Smooth muscle cell of the brain vasculature (primary cell): ENCODE measurements at places on chromosomes 4 and X.

GRCh38 chr4:27062256-27062655 is 201.6 kb downstream of the STIM2 start:
- no peak for DNase-seq

- DNase-seq = no peak
These were observed 245.0 kb upstream of the GPC4 start for GRCh38 chrX:133660281-133660680.

GRCh38 chr4:26959654-26960047 is 99.0 kb downstream of the STIM2 start:
- DNase-seq = no peak

GRCh38 chrX:150094996-150095395 is 156.7 kb upstream of the EOLA2 start:
- DNase-seq = no peak

DNA sequence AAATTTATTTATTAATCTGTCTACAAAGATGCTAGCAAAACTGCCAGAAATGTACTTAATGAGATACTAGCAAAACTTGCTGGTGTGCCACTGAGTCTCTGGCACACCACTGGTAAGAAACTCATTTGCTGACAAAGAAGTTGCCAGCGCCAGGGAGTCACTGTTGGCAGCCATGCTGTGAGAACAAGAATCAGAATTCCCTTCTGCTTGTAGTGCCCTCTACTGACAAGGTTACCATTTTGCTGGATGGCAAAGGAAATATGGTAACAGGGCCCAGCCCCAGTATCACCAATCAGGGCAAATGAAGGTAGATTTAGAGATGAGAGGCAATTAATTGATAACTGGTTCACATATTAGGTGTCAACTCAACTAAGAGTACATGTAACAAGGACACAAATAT is 750.1 kb upstream of the ADGRL3 start:
- no peak for DNase-seq

DNA sequence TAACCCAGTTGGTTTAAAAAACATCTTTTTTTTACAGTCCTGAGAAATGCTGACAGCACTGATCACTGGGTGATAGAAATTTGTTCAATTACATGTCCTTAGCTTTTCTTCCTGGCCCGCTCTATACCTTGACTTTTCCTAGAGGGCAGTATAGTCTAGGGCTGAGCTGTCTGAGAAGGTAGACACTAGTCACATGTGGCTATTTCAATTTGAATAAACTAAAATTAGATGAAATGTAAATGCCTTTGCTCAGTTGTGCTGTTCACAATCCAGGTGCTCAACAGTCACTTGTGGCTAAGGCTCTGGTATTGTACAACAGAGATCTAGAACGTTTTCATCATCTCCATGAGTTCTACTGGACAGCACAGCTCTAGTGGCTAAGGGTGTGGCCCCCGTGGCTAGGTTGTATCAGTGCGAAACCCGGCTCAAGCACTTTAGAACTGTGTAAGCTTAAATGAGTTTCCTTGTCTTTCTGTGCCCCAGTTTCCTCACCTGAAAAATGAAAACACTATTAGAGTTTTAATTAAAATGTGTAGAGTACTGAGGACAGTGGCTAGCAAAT is 111.6 kb upstream of the WDR17 start:
- no peak for DNase-seq

GRCh38 chr4:74294681-74295080 is 13.6 kb upstream of the EPGN start:
- no peak for DNase-seq

DNA sequence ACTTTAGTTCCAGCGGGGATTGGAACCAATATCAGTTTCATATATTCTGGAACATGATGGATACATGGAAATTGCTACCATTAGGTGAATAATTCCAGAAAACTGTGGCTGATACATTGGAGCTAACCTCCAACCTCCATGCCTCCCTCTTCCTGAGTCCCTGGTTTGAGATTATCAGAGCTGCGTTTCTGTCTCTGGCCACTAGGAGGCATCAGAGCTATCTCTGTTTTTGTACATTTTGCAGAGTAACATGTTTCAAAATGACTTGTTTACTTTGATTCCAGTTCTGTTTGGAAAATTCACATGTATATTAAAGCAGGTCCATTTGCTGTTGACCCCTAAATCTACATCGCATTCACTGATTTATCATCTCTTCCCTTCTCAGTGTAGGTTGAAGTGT is 2.4 kb upstream of the RAB40AL start:
- no peak for DNase-seq

DNA sequence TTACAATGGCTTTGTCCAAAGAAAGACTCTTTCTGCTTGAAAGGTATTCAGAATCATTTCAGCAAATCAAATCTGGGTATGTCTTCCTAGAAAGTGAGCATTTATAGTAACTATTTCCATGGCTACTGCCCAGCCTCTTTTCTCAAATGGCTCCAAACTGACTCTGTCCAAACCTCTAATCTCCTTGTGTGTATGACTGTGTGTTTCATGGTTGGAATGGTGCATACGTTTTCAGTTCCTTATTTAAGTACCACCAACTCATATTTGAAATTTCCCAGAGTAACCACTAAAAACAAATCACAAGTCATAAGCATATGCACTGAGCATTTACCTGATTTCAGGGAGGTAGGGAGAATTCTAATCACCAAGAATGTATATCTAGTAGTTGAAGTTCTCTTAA is 106.0 kb downstream of the TMEM144 start:
- no peak for DNase-seq

DNA sequence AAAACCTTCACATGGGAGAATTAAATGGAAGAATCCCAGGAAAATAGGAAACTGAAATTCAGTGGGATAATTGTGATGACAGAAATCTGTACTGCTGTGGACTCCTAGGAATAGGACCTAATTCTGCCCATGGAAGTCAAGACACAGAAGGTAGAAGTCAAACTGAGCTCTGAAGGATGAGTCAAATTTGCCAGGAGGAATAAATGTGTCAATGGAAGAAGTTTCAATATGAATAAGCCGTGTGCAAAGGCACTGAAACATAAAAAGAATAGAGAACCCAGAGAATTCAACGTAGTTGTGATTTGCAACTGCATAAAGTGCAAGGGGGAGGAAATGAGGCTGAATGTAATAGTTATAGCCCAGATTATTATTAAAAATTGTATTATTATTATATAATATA is 11.6 kb downstream of the ENAM start:
- DNase-seq = no peak
